ENCODE measurements at places on chromosomes 16 and 17. TPM values are rescaled to one million over a fixed set of nuclear protein-coding genes. Genes with fewer than 3 reads are reported as not detected.

Gene ANKFN1
- not detected for total RNA-seq

Gene SPATA22
- total RNA-seq: not detected

GRCh38 chr16:11072420-11073153 lies 128.2 kb downstream of the CLEC16A start:
- no peak for DNase-seq

GRCh38 chr16:47234-47633 lies 6.2 kb downstream of the POLR3K start:
- DNase-seq: no peak

- no peak for DNase-seq
Measured at GRCh38 chr16:86437348-86437747, 73.0 kb upstream of the FOXF1 start.

DNA sequence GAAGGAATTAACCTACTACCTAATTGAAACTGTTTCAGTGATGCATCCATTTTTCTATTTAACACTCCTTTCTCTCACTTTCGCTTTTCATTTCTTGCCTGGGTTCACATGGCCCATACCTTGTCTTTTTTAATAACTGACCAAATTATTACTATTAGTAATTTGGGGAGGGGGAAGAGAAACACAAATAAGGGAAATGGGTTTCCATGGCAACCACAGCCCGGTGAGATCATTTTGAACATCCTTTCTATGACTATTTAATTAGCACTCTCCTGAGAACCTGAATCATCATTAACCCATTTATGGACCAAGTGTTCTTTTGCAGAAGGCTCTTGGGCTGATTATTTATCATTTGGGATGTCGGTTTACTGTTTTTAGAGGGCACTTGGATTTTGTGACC lies 628.2 kb upstream of the SALL1 start:
- no peak for DNase-seq

DNA sequence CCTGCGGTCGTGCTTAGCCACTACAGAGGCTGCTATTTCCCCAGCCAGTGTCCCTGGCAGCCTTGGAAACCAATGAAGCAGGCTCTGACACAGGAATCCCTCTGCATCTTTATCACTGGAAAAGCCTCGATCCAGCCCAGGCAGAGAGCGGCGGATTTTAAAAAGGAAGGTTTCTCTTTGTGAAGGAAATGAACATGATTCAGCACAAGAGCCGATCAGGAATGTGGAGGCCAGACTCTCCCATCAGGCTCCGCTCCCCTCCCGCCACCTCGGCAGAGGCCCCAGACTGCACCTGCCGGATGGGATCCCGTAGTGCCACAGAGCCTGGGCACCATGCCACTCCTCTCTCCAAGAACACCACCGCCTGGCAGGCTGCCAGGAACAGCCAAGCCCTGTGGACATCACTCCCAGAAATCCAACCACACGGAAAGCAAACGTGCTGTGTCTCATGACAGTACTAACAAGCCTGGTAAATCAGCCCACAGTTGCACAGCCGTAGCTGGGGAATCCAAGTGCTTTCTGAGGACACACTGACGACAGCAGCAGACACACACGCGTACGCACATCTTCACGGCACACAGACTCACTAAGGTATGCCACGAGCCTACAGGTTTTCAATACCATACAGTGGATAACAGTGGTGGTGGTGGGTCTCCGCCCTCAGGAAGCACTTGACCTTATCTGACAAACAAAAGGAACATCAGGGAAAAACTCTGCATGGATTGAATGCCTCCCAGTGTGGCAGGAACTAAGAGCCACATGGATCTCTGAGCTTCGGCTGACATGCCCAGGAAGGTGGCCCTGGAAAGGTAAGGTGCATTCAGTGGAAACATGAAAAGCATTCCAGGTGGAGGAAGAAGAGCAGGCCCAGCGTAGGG lies 5.4 kb downstream of the LRRC75A start:
- peak; percentile 70 for DNase-seq
